ENCODE measurements at places on chromosomes 3 and 15. TPM values are rescaled to one million over a fixed set of nuclear protein-coding genes. Genes with fewer than 3 reads are reported as not detected.

The LMAN1L gene
- not detected for total RNA-seq

The ATP13A5 gene
- not detected for total RNA-seq

The RLBP1 gene
- not detected for total RNA-seq

The FGD5 gene
- total RNA-seq: 5.1 TPM

The CHST13 gene
- not detected for total RNA-seq

The OXNAD1 gene
- 6.5 TPM for total RNA-seq

The DUOXA1 gene
- not detected for total RNA-seq

The CACNA2D3 gene
- total RNA-seq: 3.2 TPM

The FSTL1 gene
- 1,234 TPM for total RNA-seq

The SCAANT1 gene
- not detected for total RNA-seq

The SGO1 gene
- total RNA-seq: 2.2 TPM

The ZIC4 gene
- not detected for total RNA-seq

The CD96 gene
- 0.32 TPM for total RNA-seq

The GOLGA8O gene
- total RNA-seq: 0.18 TPM

The ZPLD1 gene
- not detected for total RNA-seq

The ARL14 gene
- total RNA-seq: not detected

The RAB11A gene
- 221 TPM for total RNA-seq

The SERP1 gene
- total RNA-seq: 190 TPM

The MST1R gene
- total RNA-seq: not detected

The CHRFAM7A gene
- total RNA-seq: not detected

The VGLL3 gene
- 74.9 TPM for total RNA-seq

The TEX55 gene
- total RNA-seq: not detected

The GNAT1 gene
- not detected for total RNA-seq

The PGBD4 gene
- 1.4 TPM for total RNA-seq

The SLC38A3 gene
- not detected for total RNA-seq

The DLL4 gene
- total RNA-seq: 0.54 TPM

The SRPRB gene
- total RNA-seq: 84.5 TPM

The TMC3 gene
- total RNA-seq: 0.32 TPM

The MKRN2 gene
- total RNA-seq: 39.5 TPM

The NDN gene
- total RNA-seq: 109 TPM

The MITF gene
- total RNA-seq: 1.1 TPM

The POC1A gene
- 1.1 TPM for total RNA-seq

The XCR1 gene
- total RNA-seq: not detected

The GRAMD2A gene
- total RNA-seq: not detected

The ARPP21 gene
- not detected for total RNA-seq

The FEZF2 gene
- total RNA-seq: not detected

The CCR5 gene
- not detected for total RNA-seq

The CDAN1 gene
- total RNA-seq: 8.1 TPM

The IMPG2 gene
- total RNA-seq: not detected

The SAMD7 gene
- total RNA-seq: not detected

The ANKDD1A gene
- total RNA-seq: 5.4 TPM

The ASB14 gene
- not detected for total RNA-seq

The CCDC191 gene
- total RNA-seq: 2.3 TPM

The NANOGP8 gene
- not detected for total RNA-seq

The NCEH1 gene
- 10.4 TPM for total RNA-seq

The MLF1 gene
- total RNA-seq: 4.9 TPM

The PRSS50 gene
- total RNA-seq: not detected

The CD86 gene
- not detected for total RNA-seq

The GHSR gene
- total RNA-seq: not detected

The DLEC1 gene
- under 0.01 TPM for total RNA-seq

The ADAMTSL3 gene
- total RNA-seq: 3.9 TPM

The FOXL2 gene
- total RNA-seq: not detected

The TOP2B gene
- 53.1 TPM for total RNA-seq

The AMOTL2 gene
- total RNA-seq: 193 TPM

The IL5RA gene
- total RNA-seq: not detected

The SLC28A2 gene
- not detected for total RNA-seq

The LYZL4 gene
- total RNA-seq: not detected
